Myometrial cell (primary cell): ENCODE measurements at places on chromosomes 3 and 15. TPM values are rescaled to one million over a fixed set of nuclear protein-coding genes. Genes with fewer than 3 reads are reported as not detected.

Gene PLCB2
- under 0.01 TPM in 1 of 2 replicates, not detected in the other for total RNA-seq

Gene HLTF
- 22.2 and 29.2 TPM in 2 replicates for total RNA-seq

Gene ZPLD1
- not detected in 2 replicates for total RNA-seq

Gene STXBP5L
- total RNA-seq = not detected in 2 replicates

Gene MCTP2
- 0.18 and 0.58 TPM in 2 replicates for total RNA-seq

Gene LEKR1
- total RNA-seq = 0.18 and 0.58 TPM in 2 replicates

Gene TTLL13
- not detected in 2 replicates for total RNA-seq

Gene TRAIP
- total RNA-seq = 8.9 and 10.7 TPM in 2 replicates

Gene SLC28A2
- not detected in 2 replicates for total RNA-seq

Gene MORC1
- total RNA-seq = not detected in 2 replicates

Gene PLA1A
- 0.18 TPM in 1 of 2 replicates, not detected in the other for total RNA-seq

Gene MED12L
- 0.29 and 0.35 TPM in 2 replicates for total RNA-seq

Gene AP3B2
- 0.53 TPM in 1 of 2 replicates, not detected in the other for total RNA-seq

Gene SAMD7
- not detected in 2 replicates for total RNA-seq

Gene SKOR1
- total RNA-seq = under 0.01 TPM in 1 of 2 replicates, not detected in the other

Gene NR2E3
- total RNA-seq = 0.18 TPM in 1 of 2 replicates, not detected in the other

Gene ECE2
- total RNA-seq = not detected in 2 replicates

Gene EXD1
- not detected in 2 replicates for total RNA-seq

Gene BCHE
- 2.9 and 5.8 TPM in 2 replicates for total RNA-seq

Gene ZDHHC3
- 51.7 and 53.3 TPM in 2 replicates for total RNA-seq

Gene MAPKBP1
- total RNA-seq = 9.7 and 10.1 TPM in 2 replicates

Gene CKMT1B
- total RNA-seq = not detected in 2 replicates

Gene PRR20G
- total RNA-seq = not detected in 2 replicates

Gene PPP4R2
- total RNA-seq = 25.4 and 38.8 TPM in 2 replicates
